ENCODE measurements at places on chromosomes 11 and 22. TPM values are rescaled to one million over a fixed set of nuclear protein-coding genes. Genes with fewer than 3 reads are reported as not detected.
A peak's percentile ranks its signal among the peaks of the same experiment; 100 is the strongest.

The NXPE2 gene
- 0.22 TPM for polyA plus RNA-seq

The KCNJ1 gene
- not detected for polyA plus RNA-seq

The OR6A2 gene
- not detected for polyA plus RNA-seq

The MMP12 gene
- not detected for polyA plus RNA-seq

DNA sequence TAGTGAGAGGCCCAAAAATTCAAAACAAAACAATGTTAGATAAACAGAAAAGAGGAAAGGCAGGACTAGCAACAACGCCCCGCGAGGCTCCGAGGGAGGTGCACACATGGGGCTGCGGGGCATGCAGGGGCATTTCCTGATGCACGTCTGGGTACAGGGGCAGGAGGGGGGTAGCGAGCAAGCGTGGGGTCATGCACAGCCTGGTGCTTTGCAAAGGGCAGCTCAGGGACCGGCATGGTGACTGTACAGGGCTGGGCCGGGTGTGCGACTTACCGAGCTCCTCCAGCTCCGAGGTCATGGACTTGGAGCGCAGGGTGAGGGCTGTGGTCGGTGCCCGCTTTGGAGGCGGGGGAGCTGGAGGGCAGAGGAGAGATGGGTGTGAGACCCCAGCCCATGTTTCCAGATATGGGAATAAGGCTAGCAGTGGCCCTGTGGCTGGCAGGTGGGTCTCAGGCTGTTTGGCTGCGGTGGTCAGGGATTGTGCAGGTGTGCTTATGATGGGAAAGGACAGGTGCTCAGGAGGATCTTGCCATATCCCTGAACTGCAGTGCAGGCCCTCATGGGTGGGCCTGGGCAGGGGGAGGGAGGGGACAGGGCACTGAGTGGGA lies 103.7 kb downstream of the CTTN start:
- DNase-seq: peak; percentile 5

- DNase-seq: no peak
These were observed 27.7 kb downstream of the DNAJC24 start for GRCh38 chr11:31397239-31397834.

Data from ovary (tissue), 10 donors.